ENCODE measurements at places on chromosomes 7 and 10.
A peak's percentile ranks its signal among the peaks of the same experiment; 100 is the strongest.

GRCh38 chr10:14048930-14049613, 281.7 kb downstream of the FRMD4A start:
- no peak for DNase-seq

- DNase-seq = no peak
Measured at GRCh38 chr7:87330316-87330715, 15.1 kb upstream of the CROT start.

DNA sequence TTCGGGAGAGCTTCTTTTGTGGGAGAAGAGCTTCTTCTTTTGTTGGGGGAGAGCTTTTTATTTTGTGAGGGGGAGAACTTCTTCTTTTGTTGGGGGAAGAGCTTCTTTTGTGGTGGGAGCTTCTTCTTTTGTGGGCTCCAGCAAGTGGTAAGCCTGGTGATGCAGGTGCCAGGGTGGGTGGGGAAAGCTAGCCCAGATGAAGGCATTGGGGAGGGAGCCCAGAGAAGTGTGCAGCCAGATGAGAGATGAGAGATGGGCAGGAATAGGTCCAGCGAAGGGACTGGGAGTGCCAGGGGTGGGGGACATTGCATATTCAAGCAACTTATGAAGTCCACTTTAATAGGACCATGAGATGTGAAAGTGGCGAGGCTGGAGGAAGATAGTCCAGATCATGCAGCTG, 9.7 kb downstream of the ADRA2A start:
- DNase-seq = no peak

DNA sequence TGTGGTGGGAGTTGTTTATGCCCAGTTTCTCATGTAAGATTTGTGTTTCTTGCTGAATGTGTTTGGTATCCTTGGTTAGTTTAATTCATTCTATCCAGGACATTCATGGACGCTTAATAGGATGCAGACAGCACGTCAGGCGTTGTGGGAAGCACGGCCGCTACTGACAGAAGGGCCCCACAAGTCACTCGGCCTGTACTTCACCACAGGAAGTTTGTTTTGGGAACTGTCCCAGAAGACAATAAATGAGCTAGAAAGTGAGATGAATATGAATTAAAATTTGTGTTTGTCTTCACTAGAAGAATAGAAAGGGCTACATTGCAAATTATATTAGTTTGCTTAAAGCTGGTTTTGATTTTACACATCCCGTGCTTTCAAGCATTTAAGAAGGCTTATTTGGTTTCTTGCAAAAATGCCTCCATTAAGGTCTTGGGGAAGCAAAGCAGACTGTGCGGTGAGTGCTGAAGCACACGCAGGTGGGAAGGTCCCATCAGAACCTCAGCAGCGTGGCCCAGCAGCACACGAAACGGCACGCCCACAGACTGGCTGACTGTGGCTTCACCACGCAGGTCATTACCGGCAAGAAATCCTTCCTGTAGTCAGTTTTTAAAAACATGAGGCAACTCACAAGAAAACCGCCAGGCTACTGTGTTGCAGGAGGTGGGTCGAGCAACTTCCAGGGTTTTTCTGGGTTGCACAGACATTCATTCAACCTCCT, 74.1 kb downstream of the VIPR2 start:
- DNase-seq = no peak

DNA sequence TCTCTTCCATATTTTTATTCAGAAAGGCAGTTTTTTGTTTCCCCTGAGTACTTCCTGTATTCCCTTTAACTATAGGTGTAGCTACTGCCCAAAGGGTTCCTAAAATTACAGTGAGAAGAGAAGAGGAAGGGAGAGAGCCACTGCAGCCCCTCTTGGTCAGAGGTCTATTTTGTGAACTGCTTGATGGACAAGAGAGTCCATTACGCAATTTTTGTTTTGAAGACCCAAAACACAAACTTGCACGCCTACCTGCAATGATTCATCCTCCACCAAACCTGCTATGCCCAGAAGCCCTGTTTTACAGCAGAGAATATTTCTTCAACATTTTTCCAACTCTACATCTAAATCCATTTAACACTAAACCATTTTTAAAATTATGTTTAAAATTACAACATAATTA, 75.1 kb downstream of the PDE1C start:
- no peak for DNase-seq

DNA sequence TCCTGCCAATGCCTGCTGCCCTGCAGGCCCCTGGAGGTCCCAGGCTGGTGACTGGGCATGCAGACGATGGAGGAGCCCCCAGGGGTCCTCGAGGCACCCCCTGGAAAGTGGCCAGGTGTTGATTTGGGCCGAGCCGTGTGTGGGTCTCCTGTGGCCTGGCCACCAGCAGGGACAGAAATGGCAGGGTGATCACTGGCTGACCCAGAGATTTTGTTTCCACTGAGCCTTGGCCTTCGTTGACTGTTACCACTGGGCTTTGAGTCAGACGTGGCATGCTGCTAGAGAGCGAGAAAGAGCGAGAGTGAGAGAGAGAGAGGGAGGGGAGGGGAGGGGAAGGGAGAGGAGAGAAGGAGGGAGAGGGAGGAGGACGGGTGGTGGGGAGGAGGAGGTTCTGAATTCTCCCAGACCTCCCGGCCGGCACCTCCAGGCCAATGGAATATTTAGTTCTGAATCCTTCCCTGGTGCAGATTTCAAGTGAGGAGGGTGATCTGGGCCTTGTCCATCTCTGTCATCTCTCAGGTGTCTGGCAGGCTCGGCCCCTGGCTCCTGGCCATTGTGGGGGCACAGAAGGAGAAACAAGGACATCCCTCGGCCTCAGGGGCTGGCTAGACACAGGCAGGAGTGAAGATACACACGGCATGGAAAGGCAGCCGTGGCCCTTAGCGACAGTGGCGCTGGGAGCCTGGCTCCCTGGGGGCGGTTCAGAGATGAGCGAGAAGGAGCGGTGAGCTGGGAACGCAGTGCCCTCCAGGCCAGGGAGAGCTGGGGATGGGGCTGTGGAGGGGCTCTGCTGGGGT, 58.2 kb downstream of the GLRX3 start:
- DNase-seq = no peak

GRCh38 chr7:150974468-150975391, 3.4 kb downstream of the KCNH2 start:
- DNase-seq = peak; percentile 63

DNA sequence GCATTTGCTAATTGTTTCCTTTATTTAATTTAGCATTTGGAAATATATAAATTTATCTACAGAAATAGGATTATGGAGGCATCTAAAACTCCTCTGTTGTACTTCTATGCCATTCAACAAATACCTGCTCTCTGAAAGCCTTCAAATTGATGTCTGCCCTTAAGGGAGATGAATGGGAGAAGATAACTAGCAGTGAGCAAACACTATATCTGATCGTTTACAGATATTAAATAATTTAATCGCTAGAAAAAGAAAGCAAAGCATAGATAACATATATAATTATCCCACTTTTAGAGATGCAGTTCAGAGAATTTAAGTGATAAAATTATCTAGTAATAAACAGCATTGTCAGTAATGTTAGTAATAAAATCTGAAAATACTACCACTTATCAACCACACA, 524.9 kb downstream of the NRG3 start:
- DNase-seq = no peak

- DNase-seq = peak; percentile 10
Measured at GRCh38 chr7:107725138-107725740, 18.7 kb upstream of the CBLL1 start.
